Hindlimb muscle (tissue), 1 donor: ENCODE measurements at places on chromosomes 1 and 21. TPM values are rescaled to one million over a fixed set of nuclear protein-coding genes. Genes with fewer than 3 reads are reported as not detected.

Gene CNKSR1
- polyA plus RNA-seq = 2.5 TPM

Gene TNFAIP8L2
- polyA plus RNA-seq = 2.5 TPM

Gene MRPS21
- polyA plus RNA-seq = 41.7 TPM

Gene SYT6
- polyA plus RNA-seq = 1.9 TPM

Gene CCDC30
- polyA plus RNA-seq = 2.5 TPM

Gene EFHD2
- 33.1 TPM for polyA plus RNA-seq

Gene ATP1A4
- 4.0 TPM for polyA plus RNA-seq

Gene GTF2B
- 42.0 TPM for polyA plus RNA-seq

Gene CLCA1
- not detected for polyA plus RNA-seq

Gene NMNAT2
- 0.85 TPM for polyA plus RNA-seq

Gene GIPC2
- 0.94 TPM for polyA plus RNA-seq

Gene TGFB2
- 54.3 TPM for polyA plus RNA-seq

Gene HHAT
- 4.6 TPM for polyA plus RNA-seq

Gene LIN28A
- polyA plus RNA-seq = not detected
